ENCODE measurements at places on chromosomes 4 and X.

DNA sequence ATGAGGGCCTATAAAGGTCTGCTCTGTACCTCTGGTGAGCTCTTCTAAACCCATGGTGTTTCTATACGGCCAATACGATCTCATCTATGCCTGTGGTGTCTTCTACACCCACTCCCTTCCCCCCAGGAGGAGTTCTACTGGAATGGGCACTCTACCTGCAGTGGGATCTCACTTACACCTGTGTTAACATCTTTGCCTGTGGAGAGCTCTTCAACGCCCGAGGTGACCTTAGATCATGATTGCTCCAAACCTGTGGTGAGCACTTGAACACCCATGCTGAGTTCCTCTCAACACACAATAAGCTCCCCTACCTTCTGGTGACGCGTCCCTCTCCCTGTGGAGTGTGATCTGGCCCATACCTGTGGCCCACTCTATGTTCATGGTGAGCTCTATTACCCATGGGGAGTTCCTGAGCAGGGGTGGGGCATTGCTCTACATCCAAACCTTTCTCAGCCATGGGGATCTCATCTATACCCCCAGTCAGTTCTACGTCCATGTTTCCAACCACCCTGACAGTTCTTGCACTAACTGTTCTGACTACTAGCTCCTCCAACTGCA lies 48.6 kb downstream of the BCOR start:
- DNase-seq: no peak

DNA sequence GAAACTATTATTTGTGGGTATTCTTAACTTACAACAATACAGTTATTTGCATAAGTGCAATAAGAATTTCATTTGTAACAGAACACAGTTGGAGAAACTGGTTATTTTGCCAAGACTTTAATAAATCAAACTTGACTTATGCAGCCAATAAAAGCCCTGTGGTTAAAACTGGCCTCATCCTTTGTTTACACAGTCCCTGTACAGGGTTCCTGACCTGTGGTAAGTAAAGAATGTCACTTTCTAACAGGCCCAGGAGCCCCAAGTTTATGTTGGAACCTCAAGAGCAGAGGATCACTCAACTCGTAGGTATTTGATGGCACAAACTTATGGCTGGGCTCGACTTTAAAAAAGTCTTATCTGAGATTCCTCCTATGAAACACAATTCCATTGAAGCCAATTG lies 88.6 kb upstream of the PTCHD1 start:
- no peak for DNase-seq

GRCh38 chrX:21476909-21477308 lies 102.7 kb downstream of the CNKSR2 start:
- no peak for DNase-seq

GRCh38 chrX:134764202-134764785 lies 106.0 kb upstream of the PLAC1 start:
- no peak for DNase-seq

DNA sequence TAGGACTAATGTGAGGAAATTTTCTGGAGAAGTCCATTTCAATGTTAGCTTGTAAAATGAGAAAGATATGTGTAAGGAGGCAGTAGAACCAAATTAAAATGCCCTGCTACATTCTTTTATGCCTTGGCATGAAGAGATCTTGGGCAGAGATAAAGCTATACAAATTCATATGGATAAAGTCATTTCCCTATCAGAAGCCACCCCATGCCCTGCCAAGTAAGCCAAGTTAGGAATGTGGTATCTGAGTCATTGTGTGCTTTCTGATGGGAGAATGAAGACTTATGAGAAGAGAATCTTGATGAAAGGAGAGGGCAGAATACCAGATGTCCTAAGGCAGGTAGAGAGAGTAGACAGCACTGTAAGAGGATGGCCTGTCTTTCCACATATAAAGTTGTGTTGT lies 83.7 kb downstream of the TEX13A start:
- DNase-seq: no peak

DNA sequence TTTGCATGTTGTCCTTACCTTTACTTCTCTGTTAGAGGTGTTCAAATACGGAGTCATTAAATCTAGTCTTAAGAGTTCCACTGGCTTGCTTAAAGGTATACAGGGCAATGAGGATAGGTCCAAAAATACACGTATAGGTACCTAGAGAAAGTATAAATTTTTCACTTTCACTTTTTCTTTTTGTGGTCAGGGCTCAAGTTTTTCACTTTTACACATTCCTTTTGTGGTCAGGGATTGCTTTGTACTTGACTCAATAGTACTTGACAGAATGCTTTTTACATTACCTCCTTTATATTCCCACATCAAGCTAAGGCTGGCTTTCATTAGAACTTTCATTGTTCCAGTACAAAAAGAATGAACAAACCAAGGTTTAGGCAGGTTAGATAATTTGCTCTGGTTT lies 21.7 kb downstream of the TMEM184C start:
- DNase-seq: no peak

DNA sequence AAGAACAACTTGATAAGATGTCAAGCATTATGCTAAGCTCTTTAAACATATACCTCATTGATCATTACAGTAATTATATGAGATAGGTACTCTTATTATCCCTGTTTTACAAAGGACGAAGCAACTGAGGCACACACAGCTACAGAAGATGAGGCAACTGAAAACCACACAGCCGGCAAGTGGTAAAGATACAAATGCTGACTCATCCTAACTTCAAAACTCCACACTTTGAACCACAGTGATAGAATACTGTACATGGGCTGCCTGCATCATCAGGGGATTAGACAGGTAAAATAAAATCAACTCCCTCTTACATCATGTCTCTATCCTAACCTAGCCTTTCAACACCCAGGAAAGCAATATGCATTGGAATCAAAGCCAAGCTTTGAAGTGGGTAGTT lies 47.8 kb downstream of the LHFPL1 start:
- DNase-seq: no peak

- DNase-seq: no peak
These were observed 87.1 kb upstream of the USP9X start for GRCh38 chrX:40998123-40998522.

GRCh38 chrX:37553476-37553875 lies 18.0 kb upstream of the LANCL3 start:
- no peak for DNase-seq

- DNase-seq: no peak
These were observed 31.3 kb downstream of the GPRIN3 start for GRCh38 chr4:89276296-89276695.

GRCh38 chrX:16946971-16947562 lies 609 bp downstream of the REPS2 start:
- no peak for DNase-seq

DNA sequence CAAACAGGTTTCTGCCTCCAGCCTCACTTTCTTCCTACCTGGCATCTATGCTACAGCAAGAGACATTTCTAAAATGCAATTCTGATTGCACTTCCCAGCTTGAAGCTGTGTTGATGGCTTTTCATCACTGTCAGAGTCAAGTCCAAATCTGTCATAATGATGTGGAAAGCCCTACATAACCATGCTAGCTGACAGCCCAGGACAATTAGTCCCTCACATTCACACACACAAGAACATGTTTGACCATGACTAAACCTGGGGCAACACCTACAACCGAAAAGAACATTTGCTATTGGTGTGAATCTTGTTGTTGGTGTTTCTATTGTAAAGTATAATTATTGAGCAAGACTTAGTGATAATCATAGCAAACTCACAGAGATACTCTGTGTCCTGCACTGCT lies 58.2 kb downstream of the PPM1K start:
- DNase-seq: no peak
